Lower leg skin (tissue), 4 donors: ENCODE measurements at places on chromosomes 4 and X.

DNA sequence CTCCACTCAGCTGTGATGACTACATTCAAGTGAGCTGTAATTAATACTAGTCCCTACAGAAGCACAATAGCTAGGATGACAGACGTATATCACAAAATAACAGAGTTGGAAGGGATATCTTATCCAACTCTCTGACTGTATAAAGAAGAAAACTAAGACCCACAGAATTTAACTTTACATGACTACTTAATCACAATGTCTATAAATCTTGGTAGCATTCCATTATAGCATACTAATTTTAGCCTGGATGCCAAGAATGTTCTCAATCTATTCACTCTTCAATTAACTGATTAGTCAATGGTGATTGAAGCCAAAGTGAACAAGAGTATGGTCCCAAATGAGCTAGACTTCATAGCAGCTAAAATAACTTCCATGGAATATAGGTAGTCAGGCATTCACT is 31.2 kb downstream of the RPS6KA6 start:
- DNase-seq, result no peak

- no peak for DNase-seq
These were observed 20.6 kb upstream of the KIAA0232 start for GRCh38 chr4:6761649-6762615.

GRCh38 chr4:126748736-126749135 is 884.0 kb upstream of the INTU start:
- no peak for DNase-seq

GRCh38 chrX:115339441-115340025 is 50.0 kb downstream of the LUZP4 start:
- DNase-seq, result no peak

GRCh38 chrX:10166248-10166716 is 9.5 kb downstream of the CLCN4 start:
- no peak for DNase-seq

DNA sequence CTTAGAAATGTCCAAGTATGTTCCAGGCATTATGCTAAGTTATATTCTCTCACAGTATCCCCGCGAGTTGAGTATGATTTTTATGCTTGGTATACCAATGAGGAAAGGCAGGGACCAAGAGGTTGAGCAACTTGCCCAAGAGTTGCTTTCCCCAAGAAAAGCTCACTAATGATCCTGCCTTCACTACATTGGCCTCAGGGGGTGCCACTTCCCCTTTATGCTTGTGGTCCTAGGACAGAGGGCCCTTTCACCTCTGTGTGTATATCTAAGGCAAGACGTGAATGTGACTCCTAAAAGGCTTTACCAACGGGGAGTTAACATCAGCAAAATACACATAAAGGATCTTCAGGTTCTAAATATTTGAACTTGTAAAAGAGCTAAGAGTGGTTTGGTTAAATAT is 164.4 kb upstream of the CPEB2 start:
- DNase-seq, result no peak

DNA sequence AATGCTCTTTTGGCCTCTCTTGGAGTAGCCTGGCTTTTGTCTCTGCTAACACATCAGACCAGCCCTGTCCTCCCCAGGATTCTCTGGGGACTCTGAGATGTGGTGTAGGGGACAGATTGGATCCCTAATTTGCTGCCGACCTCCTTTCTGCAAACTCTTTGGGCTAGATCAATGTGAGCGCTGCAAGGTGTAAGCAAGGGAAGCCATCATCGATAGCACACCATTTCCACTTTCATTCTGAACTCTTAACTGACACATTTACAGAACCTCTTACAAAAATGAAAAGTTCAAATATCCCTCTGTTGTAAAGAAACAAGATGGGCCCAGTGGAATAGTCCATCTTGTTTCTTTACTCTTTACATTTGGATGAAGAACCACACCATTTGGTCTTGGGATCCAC is 46.6 kb downstream of the PGRMC2 start:
- DNase-seq, result no peak

GRCh38 chrX:112941209-112941837 is 100.7 kb upstream of the AMOT start:
- no peak for DNase-seq

DNA sequence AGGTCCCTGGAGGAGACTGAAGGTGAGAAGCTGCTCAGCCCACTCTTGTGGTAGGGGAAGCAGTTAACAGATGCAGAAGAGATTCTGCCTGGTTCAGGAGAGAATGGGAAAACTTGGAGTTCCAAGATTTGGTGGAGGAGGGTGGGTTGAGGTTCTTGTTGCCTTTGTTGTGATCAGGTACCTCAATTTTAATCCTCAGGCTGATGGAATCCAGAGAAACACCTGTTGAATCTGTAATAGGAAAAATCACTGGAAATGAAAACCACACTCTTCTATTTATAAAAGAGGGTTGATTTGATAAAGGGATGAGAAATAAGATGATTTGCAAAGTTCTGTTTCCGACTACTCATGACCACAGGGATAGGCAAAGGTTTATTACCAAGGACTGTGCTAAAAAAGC is 132.1 kb downstream of the EDA start:
- DNase-seq, result no peak

DNA sequence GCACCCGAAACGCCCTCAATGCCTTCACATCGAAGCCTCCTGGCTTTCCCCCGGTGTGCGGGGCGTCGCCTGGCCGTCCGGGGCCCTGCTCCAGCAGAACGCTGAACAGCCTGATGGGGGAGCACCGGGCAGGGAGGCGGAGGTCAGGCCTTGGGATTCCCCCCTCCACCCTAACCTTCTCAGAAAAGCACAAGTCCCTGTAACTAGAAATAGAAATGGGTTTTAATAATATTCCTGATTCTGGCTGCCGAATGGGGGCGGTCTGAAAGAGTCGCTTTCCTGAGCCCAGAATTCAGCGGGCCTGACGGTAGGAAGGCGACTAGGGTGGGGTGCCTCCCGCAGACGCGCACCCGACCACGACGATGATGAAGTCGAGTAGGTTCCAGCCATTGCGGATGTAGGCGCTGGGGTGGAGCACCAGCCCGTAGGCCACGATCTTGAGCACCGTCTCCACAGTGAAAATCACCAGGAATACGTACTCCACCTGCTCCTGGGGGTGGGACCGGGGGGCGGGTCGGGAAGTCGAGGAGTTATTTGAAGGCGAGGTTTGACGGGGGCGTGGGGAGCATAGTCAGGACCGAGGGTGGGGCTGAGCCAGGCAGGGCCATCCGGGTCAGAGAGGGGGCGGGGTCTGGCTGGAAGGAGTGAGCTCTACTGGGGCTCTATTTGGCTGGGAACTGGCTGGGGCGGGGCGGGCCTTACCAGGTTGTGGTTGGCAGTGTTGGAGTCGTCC is 2.5 kb downstream of the CACNA1F start:
- DNase-seq, result peak; percentile 92

DNA sequence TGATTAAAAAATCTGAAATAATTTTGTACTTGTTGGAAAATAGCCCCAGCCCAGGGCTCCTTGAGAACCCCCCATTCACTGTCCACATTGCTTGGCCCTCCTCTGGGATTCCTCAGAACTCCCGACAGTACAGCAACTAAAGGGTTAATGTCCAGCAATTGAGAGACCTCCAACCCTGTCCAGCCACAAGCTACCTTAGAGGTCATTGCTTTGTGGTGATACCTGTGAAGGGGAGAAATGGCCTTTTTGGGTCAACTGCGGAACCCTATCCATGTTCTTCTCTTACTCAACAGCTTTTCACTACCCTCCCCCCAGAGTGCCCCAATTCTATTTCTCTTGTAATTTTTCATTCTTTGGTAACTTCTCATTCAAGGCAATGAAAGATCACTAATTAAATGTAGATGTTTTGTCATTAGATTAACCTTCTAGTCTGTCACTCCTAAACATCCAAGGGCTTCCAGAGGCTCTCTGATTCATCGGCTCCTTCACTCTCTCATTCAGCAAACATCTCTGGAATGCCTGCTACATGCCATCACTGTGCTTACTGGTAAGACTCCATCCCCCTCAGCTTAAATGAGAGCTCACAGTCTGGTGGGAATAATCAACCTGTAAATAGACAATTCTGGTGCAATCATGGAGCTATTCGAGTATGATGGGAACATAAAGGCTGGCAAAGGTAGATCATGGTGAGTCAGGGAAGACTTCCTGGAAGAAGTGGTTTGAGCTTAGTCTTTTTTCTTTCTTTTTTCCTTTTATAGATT is 241.4 kb upstream of the PGRMC2 start:
- peak; percentile 64 for DNase-seq

GRCh38 chr4:3288571-3289094 is 4.2 kb upstream of the RGS12 start:
- DNase-seq, result no peak

GRCh38 chr4:39042366-39042765 is 10.2 kb upstream of the TMEM156 start:
- no peak for DNase-seq
